ENCODE measurements at places on chromosomes 4 and X. TPM values are rescaled to one million over a fixed set of nuclear protein-coding genes. Genes with fewer than 3 reads are reported as not detected.

Gene SPP1
- 8.7 TPM for total RNA-seq

Gene YIPF7
- not detected for total RNA-seq

Gene INTU
- total RNA-seq = 0.80 TPM

DNA sequence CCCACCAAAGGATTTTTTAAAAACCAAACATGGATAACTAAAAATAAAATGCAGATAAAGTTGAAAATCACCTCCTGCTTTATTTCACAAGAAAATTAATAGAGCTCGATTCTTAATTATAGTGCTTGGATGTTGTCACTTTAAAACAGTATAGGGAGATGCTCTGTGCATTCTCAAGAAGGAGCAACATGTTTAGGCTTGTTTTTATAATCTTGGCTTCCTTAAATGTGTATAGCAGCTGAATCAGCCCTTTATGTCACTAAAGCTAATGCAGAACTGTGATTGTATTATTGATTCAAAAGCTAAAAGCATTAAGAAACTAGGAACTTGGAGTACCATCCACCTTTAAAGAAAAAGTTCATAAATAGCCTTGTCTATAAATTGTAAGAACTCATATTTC lies 12.9 kb downstream of the UTP3 start:
- no peak overlapping the region for H3K27ac ChIP-seq
- H3K4me1 ChIP-seq = peaks cover 10% of the 10 kb centered on the region
- no peaks in the 10 kb centered on the region for H3K36me3 ChIP-seq
- no peak for DNase-seq
- H3K27me3 ChIP-seq = no peaks in the 10 kb centered on the region
- H3K4me3 ChIP-seq = no peak overlapping the region

DNA sequence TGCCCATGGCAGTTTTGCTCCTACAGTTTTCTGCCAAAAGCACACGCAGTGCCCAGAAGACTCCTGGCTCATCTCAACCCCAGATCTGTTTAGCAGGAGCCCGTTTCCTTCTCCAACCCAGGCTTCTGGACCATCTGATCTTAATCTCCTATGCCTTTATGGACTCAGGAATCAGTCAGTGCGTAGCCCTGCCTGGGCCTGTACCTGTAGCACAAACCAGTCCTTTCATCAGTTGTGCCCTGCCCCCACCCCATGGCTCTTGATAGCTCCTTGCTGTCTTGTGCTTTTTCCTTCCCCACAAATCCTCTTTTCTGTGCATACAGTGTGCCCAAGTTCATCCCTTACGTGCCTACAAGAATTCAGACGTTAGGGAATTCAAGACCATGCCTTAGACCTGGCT lies 1.5 kb downstream of the ZNF718 start:
- peak overlapping the region; percentile 96 for H3K27ac ChIP-seq
- H3K4me1 ChIP-seq = peaks cover 37% of the 10 kb centered on the region
- DNase-seq = no peak
- H3K4me3 ChIP-seq = peak overlapping the region; percentile 98

DNA sequence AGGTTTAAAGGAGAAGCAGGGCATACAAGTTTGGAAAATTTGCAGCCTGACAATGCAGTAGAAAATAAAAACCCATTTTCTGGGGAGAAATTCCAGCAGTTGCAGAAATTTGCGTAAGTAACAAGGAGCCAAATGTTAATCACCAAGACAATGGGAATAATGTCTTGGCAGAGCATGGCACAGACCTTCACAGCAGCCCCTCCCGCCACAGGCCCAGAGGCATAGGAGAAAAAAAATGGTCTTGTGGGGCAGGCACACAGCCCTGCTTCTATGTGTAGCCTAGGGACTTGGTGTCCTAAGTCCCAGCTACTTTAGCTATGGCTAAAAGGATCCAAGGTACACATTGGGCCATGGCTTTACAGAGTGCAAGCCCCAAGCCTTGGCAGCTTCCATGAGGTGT lies 65.7 kb downstream of the SPOCK3 start:
- no peak overlapping the region for H3K4me3 ChIP-seq
- no peaks in the 10 kb centered on the region for H3K27me3 ChIP-seq
- no peaks in the 10 kb centered on the region for H3K36me3 ChIP-seq
- DNase-seq = no peak
- no peak overlapping the region for H3K27ac ChIP-seq

DNA sequence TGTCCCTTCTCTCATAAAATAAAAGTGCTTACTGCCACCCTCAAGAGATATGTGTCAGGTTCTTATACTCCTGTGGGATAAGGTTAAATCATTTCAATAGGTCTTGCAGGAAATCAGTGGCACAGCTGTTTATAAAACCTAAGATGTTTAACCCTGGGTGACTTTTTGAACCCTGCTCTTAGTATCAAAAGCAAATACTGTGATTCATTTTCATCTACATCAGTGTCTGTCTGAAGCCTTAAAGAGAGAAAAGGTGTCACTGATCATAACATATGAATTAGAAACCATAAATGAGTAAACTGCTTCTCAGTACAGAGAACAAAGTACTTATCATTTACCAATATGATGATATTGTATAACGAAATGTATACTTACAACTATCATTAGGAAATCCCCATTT lies 59.0 kb downstream of the CCSER1 start:
- no peaks in the 10 kb centered on the region for H3K27me3 ChIP-seq
- no peak for DNase-seq
- H3K27ac ChIP-seq = no peak overlapping the region
- H3K4me3 ChIP-seq = no peak overlapping the region

- no peaks in the 10 kb centered on the region for H3K36me3 ChIP-seq
- peak overlapping the region; percentile 94 for H3K4me3 ChIP-seq
- no peak for DNase-seq
- H3K27me3 ChIP-seq = no peaks in the 10 kb centered on the region
Measured at GRCh38 chrX:40174001-40174853, 76.5 kb upstream of the BCOR start.

DNA sequence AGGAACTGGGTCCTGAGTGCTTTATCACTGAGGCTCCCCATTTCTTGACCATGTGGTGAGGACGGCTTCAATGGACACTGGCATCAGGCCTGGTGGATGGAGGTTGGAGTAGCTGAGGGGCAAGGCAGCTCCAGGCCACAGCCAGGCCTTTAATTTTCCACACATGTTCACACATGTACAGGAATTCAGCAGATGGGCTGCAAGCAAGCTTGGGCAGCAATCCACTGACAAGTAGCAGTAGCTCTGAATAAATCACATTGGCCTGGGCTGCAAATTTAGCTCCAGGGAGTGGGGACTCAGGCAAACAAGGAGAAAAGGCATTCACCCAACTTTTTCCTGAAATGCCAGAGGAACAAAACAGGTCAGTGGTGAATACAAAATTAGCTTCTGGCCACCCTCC lies 107.8 kb upstream of the SCML1 start:
- H3K4me1 ChIP-seq = peaks cover 6% of the 10 kb centered on the region
- no peaks in the 10 kb centered on the region for H3K36me3 ChIP-seq
- H3K27ac ChIP-seq = no peak overlapping the region

All from naive thymus-derived CD8-positive, alpha-beta T cell (primary cell).